Islet precursor cell (in vitro differentiated cells): ENCODE measurements at places on chromosomes 7 and 10.

DNA sequence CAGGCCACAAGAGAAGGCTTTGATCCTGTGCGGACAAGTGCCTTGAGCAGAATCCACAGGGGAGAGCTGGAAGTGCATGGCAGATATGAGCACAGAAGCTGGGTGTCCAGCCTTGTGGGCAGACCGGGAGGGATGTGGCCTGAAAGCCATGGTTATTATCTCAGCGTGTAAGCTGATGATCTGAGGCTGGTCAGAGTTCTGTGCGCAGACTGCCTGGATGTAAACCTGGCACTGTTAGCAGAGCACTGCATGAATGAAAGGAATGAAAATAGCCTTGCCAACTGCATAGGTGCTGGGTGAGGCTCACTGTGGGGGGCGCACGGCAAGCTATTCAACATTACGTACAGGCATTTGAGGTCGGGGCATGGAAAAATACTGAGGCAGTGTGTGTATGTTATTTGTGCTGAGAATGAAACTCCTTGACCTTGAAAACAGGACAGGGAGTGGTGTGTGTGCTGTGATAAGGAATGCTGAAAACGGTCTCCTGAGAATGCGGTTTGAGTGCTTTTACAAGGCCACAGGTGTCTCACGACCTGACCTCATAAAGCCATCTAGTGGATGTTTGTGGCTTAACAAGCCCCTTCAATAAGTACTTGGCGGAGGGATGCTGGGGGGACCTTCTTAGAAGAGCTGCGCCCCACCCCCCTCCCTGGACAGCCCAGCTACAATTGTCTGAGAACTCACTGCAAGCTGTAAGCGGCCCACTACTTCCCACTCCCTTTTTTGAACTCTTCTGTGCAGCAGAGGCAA, 18.7 kb downstream of the AKR1C1 start:
- DNase-seq, result peak; percentile 81

DNA sequence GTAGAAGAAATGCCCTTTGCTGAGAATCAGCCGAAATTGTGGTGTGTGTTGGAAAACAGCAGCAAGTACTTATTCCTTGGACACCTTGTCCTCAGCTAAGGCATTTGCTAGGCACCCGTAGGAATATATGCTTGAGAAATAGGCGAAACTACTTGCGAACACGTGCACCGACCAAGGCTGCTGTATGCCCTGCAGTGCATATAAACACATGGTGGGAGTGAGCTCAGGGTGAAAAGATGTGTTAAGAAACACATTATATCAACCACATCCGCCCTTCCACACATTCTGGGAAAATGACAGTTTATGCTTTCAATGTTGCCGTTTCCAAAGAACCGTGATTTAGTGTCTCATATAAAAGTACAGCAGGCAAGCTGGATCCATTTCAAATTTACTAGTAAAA, 199.2 kb downstream of the JCAD start:
- no peak for DNase-seq

GRCh38 chr7:81688622-81689411, 81.0 kb downstream of the HGF start:
- DNase-seq, result no peak

GRCh38 chr7:20241911-20242261, 24.7 kb upstream of the MACC1 start:
- DNase-seq, result no peak

GRCh38 chr7:31476073-31476745, 37.7 kb upstream of the ITPRID1 start:
- DNase-seq, result no peak

DNA sequence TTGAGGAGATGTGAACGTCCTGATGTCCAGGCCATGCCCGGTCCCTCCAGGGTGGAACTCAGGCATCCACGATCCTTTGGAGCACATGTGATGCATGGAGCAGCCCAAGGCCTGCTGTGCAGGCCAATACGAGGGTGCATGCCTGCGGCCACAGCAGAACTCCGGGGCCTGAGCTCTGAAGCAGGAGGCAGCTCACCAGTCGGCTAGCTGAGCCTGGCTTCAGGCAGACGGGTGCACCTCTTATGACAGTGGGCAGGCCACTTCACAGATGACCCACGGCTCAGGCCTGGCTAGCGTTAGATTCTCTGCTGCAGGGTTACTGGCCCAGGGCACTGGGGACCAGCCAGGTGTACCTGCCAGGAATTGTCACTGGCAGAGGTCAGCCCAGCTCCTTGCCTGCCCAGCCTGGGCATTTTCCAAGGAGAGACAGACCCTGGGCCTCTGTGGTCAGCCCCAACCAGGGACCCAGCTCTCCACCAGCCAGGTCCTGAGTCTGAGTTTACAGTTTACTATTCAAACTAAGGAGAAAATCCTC, 29.6 kb upstream of the INPP5A start:
- peak; percentile 38 for DNase-seq

- DNase-seq, result peak; percentile 22
Measured at GRCh38 chr7:157000741-157001653, 9.5 kb downstream of the MNX1 start.

DNA sequence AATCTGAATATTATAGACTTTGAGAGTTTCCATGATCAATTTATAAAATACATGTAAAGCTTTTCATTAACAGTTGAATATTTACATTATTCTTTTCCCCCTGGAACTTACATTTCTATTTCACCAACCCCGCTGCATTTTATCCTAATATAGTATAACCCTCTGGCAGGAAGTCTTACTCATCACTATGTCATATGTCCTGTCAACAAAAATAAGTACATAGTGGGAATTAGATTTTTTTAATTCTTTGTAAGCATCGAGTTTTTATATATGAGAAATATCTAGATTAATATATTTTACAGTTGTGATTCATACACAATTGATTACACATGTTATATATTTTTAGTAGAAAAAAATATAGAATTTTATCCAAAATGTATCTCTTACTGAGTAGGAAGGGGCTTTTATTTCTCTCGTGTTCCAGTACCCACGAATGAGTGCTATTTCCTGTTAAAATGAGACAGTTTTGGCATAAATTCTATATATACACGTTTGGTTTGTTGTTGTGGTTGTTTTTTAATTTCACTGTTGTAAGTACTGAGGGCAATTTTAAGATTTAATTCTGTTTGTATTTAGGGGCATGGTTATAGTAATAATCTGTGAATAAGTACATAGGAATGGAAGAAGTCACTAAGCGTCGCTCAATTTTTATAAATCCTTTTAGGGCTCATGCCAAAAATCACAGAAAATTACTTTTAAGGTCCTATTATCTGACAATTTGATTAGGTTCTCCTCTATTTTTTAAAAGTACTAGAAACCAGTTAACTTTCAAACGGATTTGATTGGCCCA, 87.1 kb downstream of the HECW1 start:
- DNase-seq, result no peak

- DNase-seq, result no peak
Measured at GRCh38 chr7:158387546-158387891, 200.1 kb downstream of the PTPRN2 start.

GRCh38 chr7:150620061-150620460, 12.1 kb downstream of the GIMAP6 start:
- no peak for DNase-seq

DNA sequence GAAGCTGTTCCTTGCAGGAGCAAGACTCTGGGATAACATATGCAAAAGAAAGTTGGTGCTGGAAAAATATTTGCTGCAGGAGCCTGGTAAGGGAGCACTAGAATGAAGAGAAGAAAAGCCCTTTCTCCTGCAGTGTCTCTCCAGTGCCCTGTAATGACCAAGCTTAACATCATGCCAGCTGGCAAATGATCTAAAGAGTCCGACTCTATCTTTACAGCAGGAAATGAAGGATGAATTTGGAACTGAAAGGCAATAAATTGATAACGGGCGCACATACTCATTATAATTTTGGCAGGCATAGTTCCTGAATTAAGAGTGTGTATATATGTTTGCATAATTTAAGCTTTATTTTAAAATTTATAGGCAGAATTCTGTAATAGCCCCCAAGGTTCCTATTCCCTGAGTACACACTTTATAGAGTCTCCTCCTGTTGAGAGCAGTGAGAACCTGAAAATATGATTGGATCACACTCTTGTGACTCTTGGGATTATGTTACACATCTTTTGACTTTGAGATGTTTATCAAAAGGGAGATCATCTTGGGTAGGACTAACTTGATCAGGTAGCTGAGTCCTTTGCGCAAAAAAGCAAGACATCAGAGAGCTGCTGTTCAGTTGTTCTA, 299.0 kb upstream of the MBL2 start:
- no peak for DNase-seq
